Activated CD4-positive, alpha-beta T cell treated with anti-CD3 and anti-CD28 coated beads for 4 hours (primary cell): ENCODE measurements at places on chromosomes 3 and 15.

- no peak for DNase-seq
Observed at GRCh38 chr3:24763393-24763792, 268.7 kb upstream of the THRB start.

DNA sequence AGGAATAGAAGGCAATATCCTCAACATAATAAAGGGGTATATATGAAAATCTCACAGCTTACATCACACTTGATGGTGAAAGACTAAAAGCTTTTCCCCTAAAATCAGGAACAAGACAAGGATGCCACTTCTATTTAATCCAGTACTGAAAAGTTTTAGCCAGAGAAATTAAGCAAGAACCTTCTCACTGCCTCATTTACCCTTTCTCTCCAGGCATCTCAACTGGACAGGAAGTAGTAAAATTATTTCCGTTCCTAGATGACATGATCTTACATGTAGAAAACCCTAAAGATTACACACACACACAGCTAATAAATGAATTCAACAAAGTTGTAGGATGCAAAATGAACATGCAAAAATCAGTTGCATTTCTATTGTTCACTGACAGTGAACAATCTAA lies 11.2 kb downstream of the SCAP start:
- no peak for DNase-seq

GRCh38 chr3:87706176-87706575 lies 352.6 kb downstream of the CGGBP1 start:
- DNase-seq, result no peak

GRCh38 chr3:32392536-32393302 lies 1.1 kb downstream of the CMTM7 start:
- DNase-seq, result no peak

- no peak for DNase-seq
Observed at GRCh38 chr3:53159156-53160060, 1.6 kb upstream of the PRKCD start.

GRCh38 chr15:72037321-72037720 lies 80.6 kb downstream of the MYO9A start:
- DNase-seq, result no peak

DNA sequence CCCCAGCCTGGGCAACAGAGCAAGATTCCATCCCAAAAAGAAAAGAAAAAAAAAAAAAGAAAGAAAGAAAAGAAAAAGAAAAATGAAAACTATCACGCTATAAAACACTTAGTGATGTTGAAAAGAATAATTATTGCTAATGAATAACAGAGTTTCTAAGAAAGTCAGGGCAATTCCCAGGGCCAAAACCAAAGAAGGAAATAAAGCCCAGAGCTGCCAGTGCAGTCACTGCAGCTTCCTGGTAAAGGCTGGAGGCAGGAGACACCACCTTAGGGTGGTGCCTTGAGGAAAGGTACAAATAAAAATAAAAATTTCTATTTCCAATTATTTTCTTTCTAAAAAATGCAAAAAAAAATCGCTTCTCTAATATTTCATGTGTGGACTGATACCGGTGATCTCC lies 19.7 kb upstream of the UACA start:
- no peak for DNase-seq

DNA sequence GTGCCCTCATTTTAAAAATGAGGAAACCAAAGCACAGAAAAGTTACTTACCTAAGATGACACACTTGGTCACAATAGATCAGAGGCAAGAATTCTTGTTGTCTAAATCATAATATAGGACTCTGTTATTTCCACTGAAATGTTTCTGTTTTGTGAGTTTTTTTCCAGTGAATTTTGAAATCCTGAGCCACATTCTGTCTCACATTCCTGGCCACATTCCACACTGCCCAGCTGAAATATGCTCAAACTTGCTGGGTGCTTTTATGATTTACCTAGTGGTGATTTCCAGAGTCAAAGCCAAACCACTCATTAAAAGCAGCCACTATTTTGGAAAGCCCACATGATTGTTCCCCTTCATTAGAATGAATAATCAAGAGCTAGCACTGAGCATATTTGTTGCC lies 82.3 kb upstream of the NPHP3 start:
- DNase-seq, result no peak

- no peak for DNase-seq
Observed at GRCh38 chr3:127014536-127015281, 31.8 kb downstream of the PLXNA1 start.

- peak; percentile 29 for DNase-seq
Observed at GRCh38 chr15:65212097-65212496, 824 bp upstream of the CILP start.

GRCh38 chr15:47987908-47988532 lies 132.8 kb upstream of the SLC24A5 start:
- no peak for DNase-seq

- DNase-seq, result no peak
Observed at GRCh38 chr15:75705854-75706681, 6.6 kb downstream of the CSPG4 start.

DNA sequence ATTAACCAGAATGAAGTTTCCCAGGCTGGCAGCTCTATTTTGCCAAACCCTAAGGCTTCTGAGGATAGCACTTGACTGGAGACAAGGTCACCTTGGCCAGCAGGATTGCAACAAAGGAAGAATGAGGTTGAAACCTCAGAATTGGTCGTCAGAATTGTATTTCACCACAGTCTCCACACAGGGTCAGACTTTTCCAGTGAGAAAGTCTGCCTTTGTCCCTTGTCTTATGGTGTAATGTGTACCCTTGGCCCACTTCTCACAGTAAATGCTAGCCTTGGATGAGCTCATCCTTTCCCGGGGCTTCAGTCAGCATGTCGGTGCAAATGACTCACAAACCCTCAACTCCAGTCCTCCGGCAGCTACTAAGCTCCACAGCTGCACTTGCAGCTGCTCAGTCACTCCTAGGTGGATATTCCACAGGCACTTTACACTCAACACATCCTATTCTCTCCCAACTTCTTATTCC lies 19.7 kb downstream of the SSR3 start:
- DNase-seq, result no peak

GRCh38 chr3:163562625-163563024 lies 1515.7 kb downstream of the SI start:
- DNase-seq, result no peak

- DNase-seq, result peak; percentile 69
Observed at GRCh38 chr3:133490468-133491351, 82.8 kb upstream of the CDV3 start.

- DNase-seq, result no peak
Observed at GRCh38 chr3:30263238-30263924, 343.0 kb upstream of the TGFBR2 start.

DNA sequence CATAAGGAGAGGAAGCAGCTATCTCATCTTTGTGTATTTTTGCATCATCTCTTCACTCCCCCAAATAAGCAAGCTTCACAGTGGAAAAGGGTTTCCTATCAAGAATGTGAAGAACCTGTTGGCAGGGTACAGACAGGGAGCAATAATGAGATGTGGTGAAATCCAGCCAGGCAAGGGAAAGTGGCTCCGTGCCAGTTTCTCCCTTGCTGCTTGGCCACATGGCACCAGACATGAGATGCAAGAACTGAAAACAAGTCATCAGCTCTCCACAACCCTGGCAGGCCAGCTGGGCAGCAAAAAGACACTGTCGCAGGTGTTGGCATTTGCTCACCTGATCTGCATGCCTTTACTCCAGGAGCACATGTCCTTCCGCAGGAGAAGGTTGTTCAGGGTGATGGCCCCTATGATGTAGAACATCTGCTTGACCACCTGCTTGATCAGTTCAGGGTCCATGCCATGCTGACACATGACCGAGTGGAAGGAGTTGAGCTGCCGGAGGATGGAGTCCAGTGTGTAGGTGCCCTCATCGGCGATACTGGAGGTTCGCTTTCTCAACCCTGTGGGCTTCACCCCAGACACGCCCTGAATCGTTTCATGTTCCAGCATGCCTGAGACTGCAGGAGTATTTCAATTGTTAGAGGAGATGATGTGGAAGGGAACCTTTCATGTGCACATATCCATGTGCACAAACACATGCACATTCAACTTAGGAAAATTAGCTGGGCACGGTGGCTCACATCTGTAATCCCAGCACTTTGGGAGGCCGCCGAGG lies 23.3 kb upstream of the MYO5C start:
- DNase-seq, result no peak

DNA sequence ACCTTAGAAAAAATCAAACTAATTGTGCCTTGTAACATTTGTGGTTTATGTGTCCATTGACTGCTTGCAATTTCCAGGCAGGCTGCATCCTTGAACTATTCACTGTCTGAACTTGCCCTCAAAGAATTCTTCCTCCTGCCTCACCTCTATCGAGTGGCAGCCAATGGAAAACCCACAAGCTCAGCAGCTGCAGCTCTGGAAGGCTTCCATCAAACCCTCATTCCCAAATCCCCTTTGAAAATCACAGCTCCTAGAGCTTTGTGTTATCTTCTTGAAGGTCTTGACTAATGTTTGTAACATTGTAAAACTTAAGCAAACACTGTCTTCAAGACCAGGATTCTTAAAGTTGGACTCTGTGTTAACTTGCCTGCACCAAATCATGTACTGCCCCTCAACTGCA lies 81.1 kb downstream of the FILIP1L start:
- no peak for DNase-seq

- DNase-seq, result no peak
Observed at GRCh38 chr3:123880998-123881561, 3.1 kb downstream of the MYLK start.

- no peak for DNase-seq
Observed at GRCh38 chr3:81352867-81353266, 408.6 kb downstream of the GBE1 start.

DNA sequence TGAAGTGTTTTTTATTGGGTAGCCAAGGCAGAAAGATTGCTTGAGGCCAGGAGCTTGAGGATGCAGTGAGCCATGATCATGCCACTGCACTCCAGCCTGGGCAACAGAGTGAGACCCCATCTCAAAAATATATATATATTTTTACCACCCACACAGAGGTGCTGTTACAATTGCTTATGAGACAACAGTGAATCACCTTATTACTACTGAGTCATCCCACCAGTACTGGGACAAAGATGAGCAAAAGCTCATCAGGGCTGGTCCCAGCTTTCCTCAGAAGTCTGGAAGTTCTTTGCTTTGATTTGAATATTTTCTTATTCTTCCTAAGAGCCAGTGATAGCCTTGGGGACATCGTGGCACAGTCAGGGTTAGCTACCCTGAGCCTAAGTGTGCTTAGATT lies 207.7 kb downstream of the SOX2 start:
- no peak for DNase-seq

GRCh38 chr3:10983219-10983916 lies 9.2 kb upstream of the SLC6A1 start:
- peak; percentile 4 for DNase-seq
